Stomach (tissue), 19 donors: ENCODE measurements at places on chromosomes 7 and 10. TPM values are rescaled to one million over a fixed set of nuclear protein-coding genes. Genes with fewer than 3 reads are reported as not detected.

DNA sequence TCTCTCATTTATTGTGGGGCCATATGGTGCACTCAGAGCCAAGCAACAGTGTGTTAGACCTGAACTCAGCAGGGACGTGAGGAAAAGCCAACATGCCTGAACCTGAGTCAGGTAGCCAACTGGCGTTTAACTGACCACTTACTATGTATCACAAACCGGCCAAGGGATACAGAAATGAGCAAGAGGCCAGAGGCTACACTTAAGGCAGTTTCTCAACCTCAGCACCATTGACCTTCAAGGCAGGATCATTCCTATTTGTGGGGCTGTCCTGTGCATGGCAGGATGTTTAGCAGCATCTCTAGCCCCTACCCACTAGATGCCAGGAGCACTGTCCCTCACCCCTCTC lies 103.5 kb upstream of the NANOS1 start:
- no peak for DNase-seq
- no peak overlapping the region for H3K4me3 ChIP-seq
- no peaks in the 10 kb centered on the region for H3K4me1 ChIP-seq
- H3K36me3 ChIP-seq = no peaks in the 10 kb centered on the region
- no peaks in the 10 kb centered on the region for H3K27me3 ChIP-seq

GRCh38 chr7:75055830-75056772 lies 17.5 kb downstream of the RCC1L start:
- H3K27ac ChIP-seq = peak overlapping the region; percentile 61
- peak; percentile 61 for DNase-seq
- H3K4me3 ChIP-seq = no peak overlapping the region
- H3K36me3 ChIP-seq = peaks cover 100% of the 10 kb centered on the region
- no peaks in the 10 kb centered on the region for H3K27me3 ChIP-seq

GRCh38 chr10:124710266-124710881 lies 33.8 kb downstream of the FAM53B start:
- no peaks in the 10 kb centered on the region for H3K27me3 ChIP-seq
- peaks cover 59% of the 10 kb centered on the region for H3K4me1 ChIP-seq
- DNase-seq = no peak
- no peak overlapping the region for H3K4me3 ChIP-seq

DNA sequence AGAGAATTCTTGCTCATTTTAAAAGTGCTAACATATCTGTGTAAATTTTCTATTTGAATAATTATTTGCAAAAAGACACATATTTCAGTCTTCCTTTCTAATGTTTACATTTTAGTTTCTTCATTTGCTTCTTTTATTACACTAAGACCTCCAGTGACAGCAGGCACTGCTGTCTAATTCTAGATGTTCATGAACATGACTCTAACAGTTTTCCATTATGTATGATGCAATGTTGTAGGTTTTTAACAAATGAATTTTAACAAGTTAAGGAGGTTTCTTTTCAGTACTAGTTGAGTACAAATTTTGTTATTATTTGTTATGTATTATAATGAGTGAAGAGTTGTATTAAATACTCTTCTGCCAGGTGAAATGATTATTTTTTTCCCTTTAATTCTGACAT lies 83.6 kb downstream of the GRB10 start:
- H3K4me1 ChIP-seq = peaks cover 19% of the 10 kb centered on the region
- no peak overlapping the region for H3K4me3 ChIP-seq
- H3K36me3 ChIP-seq = peaks cover 16% of the 10 kb centered on the region
- no peak overlapping the region for H3K27ac ChIP-seq

DNA sequence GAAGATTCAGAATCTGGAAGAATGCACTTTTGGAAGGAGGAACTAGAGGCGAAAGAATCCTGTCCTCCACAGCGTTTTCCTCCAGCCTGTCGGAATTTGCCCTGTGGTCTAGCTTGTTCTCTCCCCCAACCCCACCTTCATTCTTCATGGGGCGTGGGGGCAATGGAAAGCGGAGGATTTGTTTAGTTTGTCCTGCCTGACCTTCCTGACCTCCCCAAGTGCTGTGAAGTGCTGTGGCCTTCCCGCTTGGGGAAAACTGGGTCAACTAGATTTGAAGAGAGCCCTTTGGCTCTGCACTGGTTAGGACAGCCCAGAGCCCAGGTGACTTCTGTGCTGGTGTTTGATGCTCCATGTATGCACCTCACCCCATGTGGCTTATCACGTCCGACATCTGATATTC lies 49.1 kb downstream of the GATA3 start:
- H3K4me3 ChIP-seq = no peak overlapping the region
- no peak overlapping the region for H3K27ac ChIP-seq
- no peak for DNase-seq
- no peaks in the 10 kb centered on the region for H3K27me3 ChIP-seq
- H3K36me3 ChIP-seq = no peaks in the 10 kb centered on the region
- H3K4me1 ChIP-seq = no peaks in the 10 kb centered on the region

GRCh38 chr7:128115336-128115820 lies 84.1 kb upstream of the LRRC4 start:
- no peaks in the 10 kb centered on the region for H3K27me3 ChIP-seq
- DNase-seq = no peak
- no peaks in the 10 kb centered on the region for H3K4me1 ChIP-seq
- H3K4me3 ChIP-seq = no peak overlapping the region

DNA sequence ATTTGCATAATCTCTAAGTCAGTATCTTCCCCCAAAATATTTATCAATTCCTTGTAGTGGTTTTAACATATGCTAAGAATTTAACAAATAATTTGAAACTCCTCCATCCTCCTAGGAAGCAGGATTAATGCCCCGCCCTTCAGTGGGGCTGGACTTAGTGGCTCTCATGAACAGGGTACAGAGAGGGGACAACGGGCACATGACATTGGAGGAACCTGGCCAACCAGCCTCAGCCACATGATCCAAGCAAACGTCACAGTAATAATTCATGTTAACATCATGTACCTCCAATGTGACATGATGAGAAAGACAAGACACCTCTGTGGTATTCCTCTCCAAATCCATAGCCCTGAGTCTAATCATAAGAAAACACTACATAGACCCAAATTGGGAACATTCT lies 50.5 kb downstream of the NUDCD3 start:
- H3K27me3 ChIP-seq = no peaks in the 10 kb centered on the region
- H3K27ac ChIP-seq = no peak overlapping the region
- no peak for DNase-seq
- H3K36me3 ChIP-seq = peaks cover 4% of the 10 kb centered on the region
- H3K4me3 ChIP-seq = no peak overlapping the region

- no peak for DNase-seq
- H3K4me3 ChIP-seq = no peak overlapping the region
- H3K4me1 ChIP-seq = no peaks in the 10 kb centered on the region
- H3K36me3 ChIP-seq = no peaks in the 10 kb centered on the region
- H3K27me3 ChIP-seq = no peaks in the 10 kb centered on the region
Observed at GRCh38 chr7:19619122-19619521, 89.7 kb downstream of the POLR1F start.

GRCh38 chr10:88911116-88911515 lies 31.1 kb downstream of the STAMBPL1 start:
- peaks cover 12% of the 10 kb centered on the region for H3K36me3 ChIP-seq
- no peaks in the 10 kb centered on the region for H3K4me1 ChIP-seq
- no peak overlapping the region for H3K27ac ChIP-seq

GRCh38 chr7:118153551-118154177 lies 30.3 kb upstream of the LSM8 start:
- H3K4me3 ChIP-seq = no peak overlapping the region
- H3K36me3 ChIP-seq = no peaks in the 10 kb centered on the region
- H3K27ac ChIP-seq = no peak overlapping the region

DNA sequence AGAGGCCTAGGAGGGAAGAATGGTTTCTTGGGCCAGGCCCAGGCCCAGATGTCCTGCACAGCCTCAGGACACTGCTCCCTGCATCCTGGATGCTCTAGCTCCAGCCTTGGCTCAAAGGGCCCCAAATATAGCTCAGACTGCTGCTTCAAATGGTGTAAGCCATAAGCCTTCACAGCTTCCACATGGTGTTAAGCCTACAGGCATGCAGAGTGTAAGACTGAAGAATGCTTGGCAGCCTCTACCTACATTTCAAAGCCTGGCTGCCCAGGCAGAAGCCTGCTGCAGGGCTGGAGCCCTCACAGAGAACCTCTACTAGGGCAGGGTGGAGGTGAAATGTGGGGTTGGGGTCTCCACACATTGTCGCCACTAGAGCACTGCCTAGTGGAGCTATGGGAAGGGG lies 118.1 kb downstream of the TPK1 start:
- H3K27ac ChIP-seq = no peak overlapping the region
- no peaks in the 10 kb centered on the region for H3K27me3 ChIP-seq
- no peaks in the 10 kb centered on the region for H3K36me3 ChIP-seq
- no peak for DNase-seq
- no peak overlapping the region for H3K4me3 ChIP-seq

GRCh38 chr7:117126676-117127075 lies 173.4 kb downstream of the ST7 start:
- peaks cover 5% of the 10 kb centered on the region for H3K36me3 ChIP-seq
- DNase-seq = no peak
- no peaks in the 10 kb centered on the region for H3K27me3 ChIP-seq
- H3K4me3 ChIP-seq = no peak overlapping the region
- peaks cover 20% of the 10 kb centered on the region for H3K4me1 ChIP-seq

GRCh38 chr10:49220031-49220430 lies 31.8 kb upstream of the TMEM273 start:
- H3K4me3 ChIP-seq = no peak overlapping the region
- H3K36me3 ChIP-seq = no peaks in the 10 kb centered on the region
- no peak overlapping the region for H3K27ac ChIP-seq
- H3K4me1 ChIP-seq = no peaks in the 10 kb centered on the region
- DNase-seq = no peak

- DNase-seq = no peak
- H3K27ac ChIP-seq = no peak overlapping the region
- H3K27me3 ChIP-seq = no peaks in the 10 kb centered on the region
- no peak overlapping the region for H3K4me3 ChIP-seq
- H3K36me3 ChIP-seq = peaks cover 51% of the 10 kb centered on the region
Observed at GRCh38 chr10:5460468-5461202, 38.7 kb downstream of the CALML5 start.

DNA sequence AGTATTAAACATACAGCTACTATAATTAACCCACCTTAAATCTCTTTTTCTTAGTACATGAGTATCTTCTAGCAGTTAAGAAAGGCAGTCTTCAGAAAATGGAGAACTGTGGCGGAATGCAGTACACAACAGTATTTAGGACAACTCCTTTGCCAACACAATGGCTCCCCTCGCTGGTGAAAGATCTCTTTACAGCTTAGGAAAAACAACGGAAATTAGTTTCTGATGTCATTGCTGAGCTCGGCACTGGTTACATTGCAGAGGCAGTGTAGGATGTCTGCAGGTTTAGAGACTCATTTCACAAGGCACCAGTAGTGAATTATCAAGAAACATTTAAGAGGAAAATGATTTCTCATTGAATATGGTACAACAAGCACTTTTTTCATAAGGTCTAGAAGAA lies 43.4 kb downstream of the GLRX3 start:
- no peaks in the 10 kb centered on the region for H3K27me3 ChIP-seq
- DNase-seq = no peak
- H3K36me3 ChIP-seq = peaks cover 92% of the 10 kb centered on the region
- H3K4me1 ChIP-seq = peaks cover 9% of the 10 kb centered on the region

DNA sequence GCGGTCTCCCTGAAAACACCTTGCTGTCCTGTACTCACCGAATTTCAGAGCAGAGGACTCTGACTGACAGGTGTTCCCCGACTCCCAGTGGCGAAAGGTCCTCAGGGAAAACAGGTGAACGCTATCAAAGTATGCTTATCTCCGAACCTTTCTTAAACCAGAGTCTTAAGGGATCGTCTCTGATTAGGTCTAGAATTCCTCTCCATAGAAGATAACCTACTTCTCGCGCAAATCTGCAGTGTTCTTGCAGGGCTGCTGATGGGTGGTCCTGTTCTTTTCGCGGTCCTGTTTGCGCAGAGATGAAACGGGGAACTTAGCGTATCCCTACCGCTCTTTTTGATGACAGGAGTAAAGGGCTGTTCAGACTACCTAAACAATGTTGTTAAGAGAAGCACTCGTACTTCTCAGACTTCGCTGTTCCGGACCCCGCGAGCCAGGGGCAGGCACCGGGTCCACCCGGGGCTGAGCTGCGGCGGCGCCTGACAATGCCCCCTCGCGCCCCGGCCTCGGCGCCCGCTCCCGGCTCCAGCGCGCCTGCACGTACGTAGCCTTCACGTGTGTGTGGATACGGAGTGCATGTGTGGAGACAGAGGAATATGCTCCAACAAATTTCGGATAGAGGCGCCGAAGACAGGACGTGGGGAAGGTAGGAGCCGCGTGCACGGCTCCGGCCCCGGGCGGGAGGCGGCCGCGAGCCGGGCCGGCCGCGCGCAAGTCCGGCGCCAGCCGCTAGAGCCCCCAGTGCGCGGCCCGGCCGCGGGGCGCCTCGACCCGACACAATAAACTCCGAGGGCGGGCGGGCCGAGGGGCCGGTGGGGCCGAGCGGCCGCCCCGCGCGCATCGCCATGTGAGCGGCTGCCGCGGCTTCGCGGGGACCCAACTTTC lies 766 bp upstream of the ZMYND11 start:
- peak; percentile 33 for DNase-seq
- peaks cover 3% of the 10 kb centered on the region for H3K4me1 ChIP-seq
- peak overlapping the region; percentile 97 for H3K27ac ChIP-seq

DNA sequence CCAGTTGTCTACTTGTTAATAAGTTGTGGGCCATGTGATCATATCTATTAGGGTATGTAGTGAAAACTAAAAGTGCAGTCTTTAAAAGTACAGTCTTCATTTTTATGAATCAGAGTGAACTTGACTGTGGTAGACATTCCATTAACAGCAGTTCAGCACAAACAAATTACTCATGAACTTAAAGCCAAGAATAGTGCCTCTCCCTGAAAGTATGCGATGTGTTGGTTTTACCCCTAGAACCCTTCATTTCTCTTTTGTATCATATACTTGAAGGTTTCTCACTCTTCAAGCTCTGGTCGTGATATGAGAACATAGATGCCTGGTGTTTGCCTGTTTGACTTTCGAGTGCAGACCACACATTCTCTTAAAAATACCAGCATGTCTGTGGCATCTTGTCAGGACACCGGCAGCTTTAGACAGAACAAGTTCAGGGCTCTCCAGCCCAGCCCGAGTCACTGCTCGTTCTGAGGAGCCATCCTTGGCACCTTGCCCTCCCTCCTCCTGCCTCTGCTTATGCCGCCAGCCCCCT lies 159.3 kb downstream of the LCOR start:
- H3K4me1 ChIP-seq = peaks cover 6% of the 10 kb centered on the region
- no peaks in the 10 kb centered on the region for H3K27me3 ChIP-seq
- no peak overlapping the region for H3K27ac ChIP-seq
- DNase-seq = no peak
- no peaks in the 10 kb centered on the region for H3K36me3 ChIP-seq
- no peak overlapping the region for H3K4me3 ChIP-seq

DNA sequence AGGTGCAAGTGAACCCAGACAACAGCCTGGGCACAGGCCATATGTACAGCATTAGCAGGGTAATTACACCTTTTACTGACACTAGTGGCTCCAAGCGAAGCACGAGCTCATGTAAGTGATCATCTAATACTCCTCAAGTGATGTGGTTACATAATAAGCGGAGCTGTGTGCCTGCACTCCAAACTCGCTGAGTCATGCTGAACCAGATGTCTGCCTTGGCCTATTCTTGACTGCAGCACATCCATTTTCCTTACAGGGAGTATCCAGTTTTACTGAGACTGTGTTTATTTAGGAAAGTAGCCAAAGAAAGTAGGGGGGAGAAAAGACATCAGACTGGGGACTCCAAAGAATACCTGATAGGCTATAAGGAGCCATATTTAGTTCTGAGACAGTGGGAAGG lies 90.1 kb downstream of the GRM3 start:
- H3K4me1 ChIP-seq = no peaks in the 10 kb centered on the region
- no peak overlapping the region for H3K27ac ChIP-seq
- H3K4me3 ChIP-seq = no peak overlapping the region
- no peaks in the 10 kb centered on the region for H3K27me3 ChIP-seq
- H3K36me3 ChIP-seq = no peaks in the 10 kb centered on the region

The SLC39A12 gene
- not detected for total RNA-seq

The ASAH2 gene
- total RNA-seq = 3.5 TPM

The SRRM3 gene
- total RNA-seq = 0.37 TPM

The ZNF746 gene
- total RNA-seq = 24.3 TPM
